Foreskin fibroblast (primary cell): ENCODE measurements at places on chromosomes 5 and 9.
A peak's percentile ranks its signal among the peaks of the same experiment; 100 is the strongest.

GRCh38 chr5:164753434-164753833 is 1248.0 kb downstream of the MAT2B start:
- no peak for DNase-seq

DNA sequence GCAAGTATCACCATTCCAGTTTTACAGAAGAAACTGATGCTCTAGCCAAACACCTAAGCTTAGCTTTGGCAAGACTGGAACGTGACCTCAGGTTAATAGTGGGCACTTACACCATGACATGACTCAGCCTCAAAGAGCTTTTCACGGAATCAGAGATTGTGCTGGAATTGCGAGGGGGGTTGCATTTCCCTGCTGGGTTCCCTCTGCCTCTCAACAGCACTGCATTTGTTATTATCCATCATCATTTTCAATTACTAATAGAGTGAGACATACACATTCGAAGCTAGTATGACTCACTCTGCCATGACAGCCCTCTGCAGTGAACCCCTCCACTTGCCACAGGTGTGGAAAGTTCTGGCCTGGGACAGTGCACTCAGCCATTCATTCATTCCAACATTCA is 8.0 kb downstream of the SPOCK1 start:
- DNase-seq, result no peak

DNA sequence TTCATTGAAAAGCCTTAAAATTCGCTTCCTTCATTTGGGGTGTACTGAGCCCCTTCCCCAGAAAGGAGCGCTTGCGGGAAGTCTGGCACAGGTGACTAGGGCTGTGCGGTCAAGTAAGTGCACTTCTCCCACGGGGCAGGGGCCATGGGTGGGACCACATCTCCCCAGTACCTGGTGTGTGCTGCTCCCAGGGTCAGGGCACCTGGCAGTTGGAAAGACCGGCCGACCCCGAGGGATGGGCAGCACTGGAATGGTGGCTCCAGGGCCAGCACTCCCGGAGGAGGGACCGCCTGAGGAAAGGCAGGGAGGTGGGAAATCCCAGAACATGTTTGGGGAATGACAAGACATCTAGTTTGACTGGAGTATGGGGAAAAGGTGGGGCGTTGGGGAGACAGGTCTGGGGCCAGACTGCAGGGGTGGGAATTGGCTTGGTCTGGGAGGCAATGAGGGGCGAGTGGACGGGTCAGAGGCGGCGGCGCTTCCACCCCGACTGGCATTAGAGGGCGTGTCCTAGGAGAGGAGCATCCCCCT is 727 bp upstream of the GLIPR2 start:
- no peak for DNase-seq

GRCh38 chr5:142056816-142057696 is 44.2 kb upstream of the GNPDA1 start:
- DNase-seq, result no peak

- peak; percentile 7 for DNase-seq
Measured at GRCh38 chr5:90402521-90403255, 6.9 kb downstream of the CETN3 start.

DNA sequence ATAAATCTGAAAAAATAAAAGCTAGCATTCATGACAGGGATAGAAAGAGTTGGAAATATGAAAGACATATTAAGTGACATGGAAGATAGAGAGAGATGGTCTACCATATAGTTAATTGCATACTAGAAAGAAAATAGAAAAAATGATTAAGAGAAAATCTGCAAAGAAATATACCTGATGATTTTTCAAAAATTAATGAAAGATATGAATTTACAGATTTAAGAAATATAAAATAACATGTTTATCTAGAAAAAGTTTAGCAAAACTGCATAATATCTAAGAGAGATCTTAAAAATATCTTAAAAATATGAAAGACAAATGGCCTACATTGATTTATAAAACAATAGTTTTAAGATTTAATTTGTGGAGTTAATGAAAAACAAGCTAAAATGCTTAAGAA is 219.1 kb upstream of the RPS23 start:
- DNase-seq, result no peak

GRCh38 chr9:88179062-88179521 is 40.8 kb upstream of the SPATA31C2 start:
- DNase-seq, result no peak

- no peak for DNase-seq
Measured at GRCh38 chr5:161030229-161030628, 178.2 kb upstream of the ATP10B start.

DNA sequence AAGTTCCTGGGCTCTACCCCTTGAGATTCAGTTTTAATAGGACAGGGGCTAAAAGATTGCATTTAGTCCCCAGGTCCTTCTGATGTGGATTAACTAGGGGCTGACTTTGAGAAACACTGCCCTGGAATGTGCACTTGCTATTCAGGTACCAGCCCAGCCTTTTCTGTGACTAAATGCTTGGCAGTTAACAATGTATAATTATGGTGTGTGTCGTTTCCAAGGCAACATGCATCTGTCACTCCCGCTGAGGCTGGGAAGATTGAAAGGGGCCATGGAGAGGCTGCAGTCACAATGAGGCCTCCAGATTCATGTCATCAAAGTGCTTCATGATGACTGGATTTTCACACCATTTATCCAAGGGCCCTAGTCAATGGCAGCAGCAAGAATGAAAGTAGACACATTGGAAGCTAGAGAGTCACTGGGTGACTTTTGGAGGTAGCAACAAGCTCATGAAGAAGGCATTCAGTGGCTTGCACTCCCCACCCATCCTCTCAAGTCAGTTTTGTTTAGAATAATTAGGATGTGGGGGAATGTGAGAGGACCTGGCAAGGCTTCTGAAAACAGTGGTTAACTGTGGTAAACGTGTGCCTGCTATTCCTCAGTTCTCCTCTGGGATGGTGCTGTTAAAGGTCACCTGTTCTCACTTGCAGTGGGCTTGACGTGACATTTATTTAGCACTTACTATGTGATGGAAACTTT is 28.3 kb downstream of the RAI14 start:
- no peak for DNase-seq

- peak; percentile 74 for DNase-seq
Measured at GRCh38 chr5:72151169-72151568, 43.9 kb downstream of the MAP1B start.

GRCh38 chr9:111096051-111096450 is 57.8 kb upstream of the LPAR1 start:
- no peak for DNase-seq

- DNase-seq, result no peak
Measured at GRCh38 chr5:66981266-66982055, 215.1 kb downstream of the CD180 start.

GRCh38 chr9:110208031-110208430 is at the start of gene C9orf152:
Gene C9orf152, minus strand, starts transcription at chr9:110208159. Its CDS starts 580 bp downstream, at chr9:110207579.
- no peak for DNase-seq

GRCh38 chr5:34627794-34628193 is 28.3 kb upstream of the RAI14 start:
- peak; percentile 65 for DNase-seq

GRCh38 chr5:172786736-172787462 is 15.9 kb upstream of the DUSP1 start:
- no peak for DNase-seq

DNA sequence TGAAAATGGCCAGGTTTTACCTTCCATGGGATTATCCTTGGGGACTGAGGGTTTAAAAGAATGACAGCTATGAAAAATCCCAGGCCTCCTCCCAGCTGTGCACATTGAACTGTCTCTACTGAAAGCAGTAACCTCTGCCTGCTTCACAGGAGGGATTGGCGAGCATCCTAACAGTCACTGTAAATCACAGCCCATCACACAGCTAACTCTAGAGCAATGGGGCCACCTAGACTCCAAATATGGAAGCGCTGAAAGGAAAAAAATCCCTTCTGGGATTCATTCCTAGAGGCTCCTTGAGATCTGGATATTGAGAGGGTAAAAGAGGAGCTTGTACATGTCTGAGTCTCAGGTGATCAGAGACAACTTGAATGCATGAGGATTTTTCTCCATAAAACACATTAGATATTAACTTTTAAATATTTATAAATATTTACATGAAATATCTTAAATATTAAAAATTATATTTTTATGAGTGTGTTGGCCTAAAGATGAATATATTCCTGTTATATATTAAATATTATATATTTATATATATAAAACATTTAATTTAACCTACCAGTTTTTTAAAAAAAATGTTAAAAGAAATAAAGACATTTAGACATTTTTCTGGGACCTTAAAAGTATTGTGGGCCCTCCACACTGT is 133.8 kb upstream of the SLC24A2 start:
- DNase-seq, result peak; percentile 48

GRCh38 chr5:96745844-96746531 is 61.8 kb downstream of the ERAP1 start:
- DNase-seq, result peak; percentile 48

DNA sequence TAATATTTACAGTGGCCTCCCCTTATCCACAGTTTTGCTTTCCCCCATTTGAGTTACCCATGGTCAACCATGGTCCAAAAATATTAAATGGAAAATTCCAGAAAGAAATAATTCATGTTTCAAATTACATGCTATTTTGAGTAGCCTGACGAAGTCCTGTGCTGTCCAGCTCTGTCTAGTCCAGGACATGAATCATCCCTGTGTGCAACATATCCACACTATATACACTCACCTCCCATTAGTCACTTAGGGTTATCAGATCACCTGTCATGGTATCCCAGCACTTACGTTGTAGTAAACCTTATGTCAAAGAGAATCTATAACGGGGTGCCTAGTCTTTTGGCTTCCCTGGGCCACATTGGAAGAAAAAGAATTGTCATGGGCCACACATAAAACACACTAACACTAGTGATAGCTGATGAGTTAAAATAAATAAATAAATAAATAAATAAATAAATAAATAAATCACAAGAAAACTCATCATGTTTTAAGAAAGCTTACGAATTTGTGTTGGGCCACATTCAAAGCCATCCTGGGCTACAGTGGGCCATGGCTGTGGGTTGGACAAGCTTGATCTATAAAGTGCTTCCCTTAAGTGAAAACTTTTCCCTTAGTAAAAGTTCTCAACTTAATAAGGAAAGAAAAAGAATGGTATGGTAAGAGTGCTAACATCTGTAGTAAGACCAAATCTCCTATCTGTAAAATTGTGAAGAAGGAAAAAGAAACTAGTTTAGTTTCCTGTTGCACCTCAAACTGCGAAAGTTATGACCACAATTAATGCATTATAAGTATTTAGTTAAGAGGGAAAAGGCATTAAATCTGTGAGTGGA is 15.9 kb upstream of the OMD start:
- peak; percentile 78 for DNase-seq

GRCh38 chr5:114192108-114192507 is 169.8 kb upstream of the KCNN2 start:
- DNase-seq, result peak; percentile 67

GRCh38 chr5:56126487-56127179 is 106.5 kb downstream of the ANKRD55 start:
- DNase-seq, result no peak

GRCh38 chr5:32814141-32814540 is 103.0 kb downstream of the NPR3 start:
- peak; percentile 71 for DNase-seq

DNA sequence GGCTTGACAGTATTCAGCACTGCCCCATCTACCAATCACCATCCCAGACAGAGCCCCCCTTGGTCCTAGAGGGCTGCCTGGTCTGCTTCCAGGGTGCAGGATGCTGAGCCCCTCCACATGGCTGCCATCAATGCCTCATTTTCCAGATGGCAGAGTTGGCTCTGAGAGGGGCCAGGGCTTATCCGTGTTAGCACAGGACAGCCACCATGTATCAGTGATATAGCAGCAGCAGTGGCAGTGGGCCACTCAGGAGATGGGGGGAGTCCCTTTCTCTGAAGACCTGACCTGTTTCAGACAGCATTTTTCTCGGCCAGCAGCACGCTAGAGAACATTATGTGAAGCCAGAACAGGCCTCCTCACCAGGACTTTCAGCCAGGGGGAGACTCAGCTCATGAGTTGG is 1.6 kb upstream of the SMIM32 start:
- DNase-seq, result no peak

DNA sequence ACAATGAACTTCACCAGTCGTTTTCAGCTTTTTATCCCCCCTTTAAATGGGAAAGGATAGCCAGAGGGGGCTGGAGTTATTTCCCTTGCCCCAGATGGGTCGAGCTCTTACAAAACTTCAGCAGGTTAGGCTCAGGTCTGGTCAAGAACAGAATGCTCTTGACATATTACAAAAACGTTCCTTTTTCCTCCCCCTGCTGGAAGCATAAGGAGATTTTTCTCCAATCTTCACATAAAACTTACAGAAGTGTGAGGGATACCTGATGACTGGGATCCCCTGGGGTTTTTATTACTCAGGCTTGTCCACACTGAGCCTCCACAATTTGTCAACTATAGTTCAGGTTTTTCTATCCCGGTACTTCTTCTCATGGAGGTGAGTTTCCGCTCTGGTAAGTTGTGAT is 60.8 kb downstream of the CSF2 start:
- DNase-seq, result peak; percentile 23
